ENCODE measurements at places on chromosomes 4 and X. TPM values are rescaled to one million over a fixed set of nuclear protein-coding genes. Genes with fewer than 3 reads are reported as not detected.

Gene AMOT
- total RNA-seq = 507 TPM

Gene ANK2
- total RNA-seq = 18.6 TPM

Gene IQCM
- total RNA-seq = not detected

Gene INPP4B
- total RNA-seq = 9.0 TPM

GRCh38 chr4:107655289-107655688 lies 64.7 kb downstream of the PAPSS1 start:
- H3K27me3 ChIP-seq = no peaks in the 10 kb centered on the region
- no peak overlapping the region for H3K27ac ChIP-seq
- no peak overlapping the region for H3K4me3 ChIP-seq
- DNase-seq = no peak
- H3K36me3 ChIP-seq = peaks cover 43% of the 10 kb centered on the region

DNA sequence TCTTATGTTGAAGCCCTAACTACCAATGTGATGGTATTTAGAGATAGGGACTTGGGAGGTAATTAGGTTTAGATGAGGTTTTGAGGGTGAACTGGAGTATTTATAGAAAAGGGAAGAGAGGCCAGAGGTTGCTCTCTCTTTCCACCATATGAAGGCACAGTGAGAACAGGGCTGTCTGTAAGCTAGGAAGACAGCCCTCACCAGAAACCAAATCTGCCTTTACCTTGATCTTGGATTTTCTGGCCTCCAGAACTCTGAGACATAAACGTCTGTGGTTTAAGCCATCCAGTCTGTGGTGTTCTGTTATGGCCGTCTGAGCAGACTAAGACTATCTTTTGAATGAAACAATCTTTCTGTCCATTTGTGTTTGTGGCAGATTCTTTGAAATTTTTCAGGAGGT lies 223.7 kb downstream of the PDHA2 start:
- no peak for DNase-seq
- H3K4me3 ChIP-seq = no peak overlapping the region
- H3K4me1 ChIP-seq = no peaks in the 10 kb centered on the region
- no peak overlapping the region for H3K27ac ChIP-seq

DNA sequence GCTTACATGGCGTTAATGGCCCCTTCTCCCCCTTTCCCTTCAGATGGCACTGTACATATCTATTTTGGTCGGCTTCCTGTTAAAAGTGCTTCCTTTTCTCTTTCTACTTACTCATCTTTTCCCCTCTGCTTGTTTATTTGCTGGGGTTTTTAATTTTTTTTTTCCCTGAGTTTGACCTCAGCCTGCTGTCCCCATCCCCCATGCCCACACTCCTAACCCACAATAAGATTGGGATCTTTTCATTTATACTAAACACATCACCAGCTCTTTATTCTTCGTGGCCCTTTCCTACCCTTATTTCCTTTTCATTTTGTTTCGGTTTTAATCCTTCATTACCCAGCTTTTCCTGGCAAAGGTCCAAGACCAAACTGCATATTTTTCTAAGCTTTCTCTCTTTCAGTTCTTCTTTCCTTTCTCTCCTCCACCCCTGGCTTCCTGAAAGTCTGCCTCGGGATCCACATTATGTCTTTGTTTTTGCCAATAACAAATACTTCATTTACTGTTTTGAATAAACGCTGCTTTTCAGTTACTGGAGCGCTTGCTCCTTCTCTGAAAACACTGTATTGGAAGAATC lies 152.0 kb upstream of the USP9X start:
- peak overlapping the region; percentile 77 for H3K27ac ChIP-seq
- H3K27me3 ChIP-seq = no peaks in the 10 kb centered on the region
- no peak for DNase-seq
- no peaks in the 10 kb centered on the region for H3K36me3 ChIP-seq
- H3K4me3 ChIP-seq = peak overlapping the region; percentile 66

Gene NUDT10
- total RNA-seq = 10.4 TPM

Gene HTN3
- not detected for total RNA-seq

GRCh38 chr4:40394236-40394635 lies 59.1 kb downstream of the CHRNA9 start:
- peaks cover 16% of the 10 kb centered on the region for H3K4me1 ChIP-seq
- H3K27ac ChIP-seq = no peak overlapping the region
- H3K36me3 ChIP-seq = no peaks in the 10 kb centered on the region

Gene SYP
- total RNA-seq = 13.6 TPM

- H3K4me3 ChIP-seq = no peak overlapping the region
- no peak for DNase-seq
- H3K4me1 ChIP-seq = peaks cover 8% of the 10 kb centered on the region
- no peaks in the 10 kb centered on the region for H3K36me3 ChIP-seq
- no peak overlapping the region for H3K27ac ChIP-seq
- no peaks in the 10 kb centered on the region for H3K27me3 ChIP-seq
Measured at GRCh38 chr4:39369301-39369700, 3.1 kb upstream of the RFC1 start.

GRCh38 chrX:40018041-40018440 lies 79.7 kb downstream of the BCOR start:
- H3K4me1 ChIP-seq = no peaks in the 10 kb centered on the region
- H3K36me3 ChIP-seq = no peaks in the 10 kb centered on the region
- H3K27me3 ChIP-seq = no peaks in the 10 kb centered on the region
- H3K4me3 ChIP-seq = no peak overlapping the region
- no peak for DNase-seq

DNA sequence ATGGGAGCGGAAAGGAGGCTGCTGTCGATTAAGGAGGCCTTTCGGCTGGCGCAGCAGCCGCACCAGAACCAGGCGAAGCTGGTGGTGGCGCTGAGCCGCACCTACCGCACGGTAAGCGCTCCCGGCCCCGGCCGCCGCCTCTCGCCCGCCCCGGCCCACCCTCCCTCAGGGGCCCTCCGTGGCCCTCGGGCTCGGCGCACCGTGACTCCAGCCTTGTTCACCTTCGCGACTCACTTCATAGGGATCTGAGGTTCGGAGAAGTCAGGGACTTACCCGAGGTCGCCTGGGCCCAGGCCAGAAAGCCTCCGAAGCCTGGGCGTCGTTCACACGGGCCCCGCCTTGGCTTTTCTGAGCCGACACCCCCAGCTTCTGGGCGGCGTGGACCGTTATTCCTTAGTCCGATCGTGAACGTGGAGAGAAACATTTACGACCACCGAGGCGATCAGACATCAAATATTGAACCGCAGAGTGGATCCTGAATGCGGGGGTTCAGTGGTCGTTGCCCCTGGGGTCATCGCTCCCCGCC lies 362 bp downstream of the NCAPG start:
- peaks cover 17% of the 10 kb centered on the region for H3K36me3 ChIP-seq
- peak overlapping the region; percentile 98 for H3K4me3 ChIP-seq
- DNase-seq = no peak
- H3K27ac ChIP-seq = peak overlapping the region; percentile 99

Gene KLHL34
- total RNA-seq = 0.21 TPM

GRCh38 chr4:165654556-165654955 lies 218.5 kb upstream of the TLL1 start:
- H3K36me3 ChIP-seq = no peaks in the 10 kb centered on the region
- DNase-seq = no peak
- H3K27me3 ChIP-seq = no peaks in the 10 kb centered on the region
- no peak overlapping the region for H3K4me3 ChIP-seq
- no peak overlapping the region for H3K27ac ChIP-seq

DNA sequence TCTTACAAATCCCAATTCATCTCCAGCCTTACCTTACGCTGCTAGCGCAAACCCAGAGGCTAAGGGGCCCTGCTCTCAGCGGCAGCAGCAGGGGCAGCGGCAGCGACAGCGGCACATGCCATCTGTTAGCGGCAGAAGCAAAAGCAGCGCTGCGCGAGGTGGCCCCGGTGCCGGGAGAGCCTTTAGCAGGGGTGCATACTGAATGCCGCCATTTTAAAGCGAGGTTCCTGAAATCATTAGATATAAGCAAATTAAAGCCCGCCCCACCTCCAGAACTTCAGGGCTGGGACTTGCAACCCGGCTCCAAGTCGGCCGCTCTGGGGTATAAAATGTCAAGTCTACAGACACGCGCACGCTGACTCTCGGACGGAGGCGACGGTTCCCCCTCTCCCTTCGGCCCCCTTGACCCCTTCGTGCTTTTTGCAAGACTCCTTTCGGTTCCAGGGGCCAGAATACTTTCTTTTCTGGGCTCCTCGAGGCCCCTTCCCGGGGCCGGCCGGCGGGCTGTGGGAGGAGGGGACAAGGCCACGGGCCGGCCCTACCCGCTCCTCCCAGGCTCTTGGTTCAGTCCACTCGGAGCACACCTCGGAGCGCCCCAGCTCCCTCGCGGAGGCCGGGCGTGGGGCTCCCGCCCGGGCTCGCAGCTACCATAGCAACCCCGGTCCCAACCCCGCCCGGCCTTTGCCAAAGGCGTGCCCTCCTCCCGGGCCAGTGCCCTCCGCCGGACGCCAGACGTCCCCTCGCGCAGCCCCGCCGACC lies at the start of gene MBNL3:
MBNL3 (minus strand) TSS at position 220 of the 759 bp plus-strand sequence. CDS start 49,427 bp downstream, outside the sequence.
- peak within 1 kb of the TSS; percentile 99 for H3K4me3 ChIP-seq
- H3K36me3 ChIP-seq = no peaks in the 10 kb centered on the region
- peak within 1 kb of the TSS; percentile 94 for H3K27ac ChIP-seq
- peaks cover 47% of the 10 kb centered on the region for H3K4me1 ChIP-seq
- peak; percentile 80 for DNase-seq

- no peaks in the 10 kb centered on the region for H3K27me3 ChIP-seq
- no peak for DNase-seq
- no peaks in the 10 kb centered on the region for H3K36me3 ChIP-seq
- no peak overlapping the region for H3K4me3 ChIP-seq
- H3K27ac ChIP-seq = no peak overlapping the region
Measured at GRCh38 chr4:100962698-100963097, 384.6 kb downstream of the PPP3CA start.

DNA sequence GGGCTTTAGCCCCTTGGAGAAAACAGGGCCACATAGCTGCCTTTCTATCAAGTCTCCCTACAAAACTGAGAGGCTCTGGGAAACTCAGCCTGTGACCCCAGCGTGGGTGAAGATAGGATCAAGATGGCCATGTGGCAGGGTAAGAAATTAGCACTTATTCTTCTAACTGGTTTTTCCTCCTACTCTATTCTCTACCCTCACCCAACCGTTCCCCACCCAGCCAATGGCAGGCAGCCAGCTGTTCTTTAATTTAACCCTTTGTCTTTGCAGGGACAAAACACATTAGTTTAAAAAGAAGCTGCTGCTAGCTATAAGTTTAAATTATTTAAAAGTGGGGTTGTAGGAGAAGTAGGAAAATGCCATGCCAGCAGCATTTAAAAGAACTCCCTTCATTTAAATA lies 2.8 kb downstream of the CLCN5 start:
- H3K36me3 ChIP-seq = peaks cover 9% of the 10 kb centered on the region
- H3K27me3 ChIP-seq = no peaks in the 10 kb centered on the region
- H3K4me1 ChIP-seq = peaks cover 7% of the 10 kb centered on the region
- H3K27ac ChIP-seq = peak overlapping the region; percentile 50

DNA sequence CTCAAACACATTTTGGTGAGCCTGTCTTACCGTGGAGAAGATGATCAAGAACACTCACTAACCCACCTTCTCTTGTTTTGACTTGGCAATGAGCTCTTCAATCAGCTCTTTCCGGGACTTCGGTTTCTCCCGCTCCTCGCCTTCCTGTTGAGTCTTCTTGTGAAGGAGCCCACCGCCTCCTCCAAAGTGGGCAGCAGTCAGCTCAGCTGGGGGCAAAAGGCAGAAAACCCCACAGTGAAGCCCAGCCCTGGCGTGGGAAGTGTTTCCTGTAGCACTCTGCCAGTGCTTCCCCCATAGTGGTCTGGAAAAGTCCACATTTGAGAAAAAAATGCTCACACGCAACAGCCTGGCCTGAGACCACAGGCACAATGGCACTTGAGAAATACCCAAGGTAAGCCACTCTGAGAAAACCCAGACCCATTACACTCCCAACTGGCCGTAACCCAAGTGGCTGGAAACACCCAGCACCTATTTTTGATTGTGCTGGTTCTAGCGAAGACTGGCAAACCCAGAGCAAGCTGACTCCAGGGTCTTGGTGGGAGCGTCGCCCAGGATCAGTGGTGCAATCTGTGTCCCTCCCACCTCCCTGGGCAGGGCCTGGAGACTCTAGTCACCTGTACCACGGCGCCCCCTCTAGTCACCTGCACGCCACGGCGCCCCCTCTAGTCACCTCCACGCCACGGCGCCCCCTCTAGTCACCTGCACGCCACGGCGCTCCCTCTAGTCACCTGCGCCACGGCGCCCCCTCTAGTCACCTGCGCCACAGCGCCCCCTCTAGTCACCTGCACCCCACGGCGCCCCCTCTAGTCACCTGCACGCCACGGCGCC lies 8.6 kb downstream of the NOP14 start:
- H3K4me3 ChIP-seq = no peak overlapping the region
- DNase-seq = no peak
- no peak overlapping the region for H3K27ac ChIP-seq
- peaks cover 18% of the 10 kb centered on the region for H3K4me1 ChIP-seq

- no peak overlapping the region for H3K27ac ChIP-seq
- peaks cover 7% of the 10 kb centered on the region for H3K36me3 ChIP-seq
- H3K4me3 ChIP-seq = no peak overlapping the region
- peaks cover 10% of the 10 kb centered on the region for H3K4me1 ChIP-seq
Measured at GRCh38 chr4:108068442-108068841, 78.8 kb downstream of the HADH start.

DNA sequence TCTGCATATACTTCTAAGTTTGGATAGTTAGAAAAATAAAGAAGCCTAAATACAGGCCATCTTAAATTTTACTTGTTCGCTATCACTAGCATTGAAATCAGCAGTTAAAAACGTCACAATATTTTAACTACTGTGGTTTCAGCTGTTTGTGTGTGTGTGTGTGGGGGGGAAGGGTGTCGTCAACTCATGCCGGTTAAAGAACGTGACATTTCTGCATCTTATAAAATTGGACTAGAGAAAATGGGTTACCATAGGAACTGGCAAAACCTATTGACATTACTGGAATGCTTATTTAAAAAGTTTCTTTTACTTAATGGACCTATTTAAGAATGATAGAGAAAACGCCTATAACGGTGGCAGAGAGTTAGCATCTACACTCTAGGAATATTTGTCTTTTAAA lies 1.2 kb upstream of the CNKSR2 start:
- peak overlapping the region; percentile 87 for H3K4me3 ChIP-seq
- H3K36me3 ChIP-seq = no peaks in the 10 kb centered on the region
- no peak for DNase-seq
- H3K4me1 ChIP-seq = peaks cover 3% of the 10 kb centered on the region

Gene FAM149A
- 9.9 TPM for total RNA-seq

- no peaks in the 10 kb centered on the region for H3K27me3 ChIP-seq
- no peaks in the 10 kb centered on the region for H3K36me3 ChIP-seq
- H3K4me1 ChIP-seq = no peaks in the 10 kb centered on the region
- no peak overlapping the region for H3K27ac ChIP-seq
Measured at GRCh38 chr4:104979083-104979760, 167.5 kb upstream of the TET2 start.

- no peaks in the 10 kb centered on the region for H3K36me3 ChIP-seq
- DNase-seq = no peak
- H3K27ac ChIP-seq = no peak overlapping the region
- no peaks in the 10 kb centered on the region for H3K27me3 ChIP-seq
- H3K4me3 ChIP-seq = no peak overlapping the region
Measured at GRCh38 chrX:64456828-64457227, 61.6 kb upstream of the MTMR8 start.

Gene AP1AR
- 18.9 TPM for total RNA-seq

- no peaks in the 10 kb centered on the region for H3K4me1 ChIP-seq
- H3K27me3 ChIP-seq = peaks cover 81% of the 10 kb centered on the region
- H3K36me3 ChIP-seq = no peaks in the 10 kb centered on the region
Measured at GRCh38 chrX:120001787-120002186, 58.2 kb upstream of the NKAP start.

- no peaks in the 10 kb centered on the region for H3K36me3 ChIP-seq
- no peaks in the 10 kb centered on the region for H3K27me3 ChIP-seq
Measured at GRCh38 chr4:188976644-188977115, 837.4 kb downstream of the TRIML1 start.

Gene TRPC5OS
- total RNA-seq = not detected

Measured in type B pancreatic cell (in vitro differentiated cells).